ENCODE measurements at places on chromosomes 7 and 10. TPM values are rescaled to one million over a fixed set of nuclear protein-coding genes. Genes with fewer than 3 reads are reported as not detected.

- no peak for DNase-seq
These were observed 23.7 kb downstream of the PTEN start for GRCh38 chr10:87887146-87887545.

The ZNF425 gene
- total RNA-seq = 2.9 TPM

GRCh38 chr10:92832998-92833650 lies 15.2 kb upstream of the EXOC6 start:
- no peak for DNase-seq

GRCh38 chr7:103727982-103728610 lies 261.4 kb downstream of the RELN start:
- no peak for DNase-seq

GRCh38 chr7:158283016-158283974 lies 304.3 kb downstream of the PTPRN2 start:
- DNase-seq = no peak

DNA sequence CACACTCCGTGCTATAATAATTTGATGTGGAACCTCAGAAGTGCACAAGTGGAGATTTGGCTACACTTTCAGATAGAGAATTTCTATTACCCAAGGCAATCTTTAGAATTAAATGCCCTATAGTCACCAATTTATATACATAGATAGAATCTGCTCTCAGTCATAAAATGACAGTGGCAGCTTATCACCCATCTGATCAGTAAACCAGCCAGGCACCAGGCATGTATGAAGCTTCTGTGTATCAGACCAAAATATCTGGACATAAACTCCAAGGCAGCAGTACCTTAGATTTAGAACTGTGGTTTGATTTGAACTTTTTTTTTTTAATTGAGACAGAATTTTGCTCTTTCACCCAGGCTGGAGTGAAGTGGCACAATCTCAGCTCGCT lies 180.9 kb downstream of the IPMK start:
- no peak for DNase-seq

GRCh38 chr7:156612930-156613329 lies 27.6 kb upstream of the RNF32 start:
- no peak for DNase-seq

DNA sequence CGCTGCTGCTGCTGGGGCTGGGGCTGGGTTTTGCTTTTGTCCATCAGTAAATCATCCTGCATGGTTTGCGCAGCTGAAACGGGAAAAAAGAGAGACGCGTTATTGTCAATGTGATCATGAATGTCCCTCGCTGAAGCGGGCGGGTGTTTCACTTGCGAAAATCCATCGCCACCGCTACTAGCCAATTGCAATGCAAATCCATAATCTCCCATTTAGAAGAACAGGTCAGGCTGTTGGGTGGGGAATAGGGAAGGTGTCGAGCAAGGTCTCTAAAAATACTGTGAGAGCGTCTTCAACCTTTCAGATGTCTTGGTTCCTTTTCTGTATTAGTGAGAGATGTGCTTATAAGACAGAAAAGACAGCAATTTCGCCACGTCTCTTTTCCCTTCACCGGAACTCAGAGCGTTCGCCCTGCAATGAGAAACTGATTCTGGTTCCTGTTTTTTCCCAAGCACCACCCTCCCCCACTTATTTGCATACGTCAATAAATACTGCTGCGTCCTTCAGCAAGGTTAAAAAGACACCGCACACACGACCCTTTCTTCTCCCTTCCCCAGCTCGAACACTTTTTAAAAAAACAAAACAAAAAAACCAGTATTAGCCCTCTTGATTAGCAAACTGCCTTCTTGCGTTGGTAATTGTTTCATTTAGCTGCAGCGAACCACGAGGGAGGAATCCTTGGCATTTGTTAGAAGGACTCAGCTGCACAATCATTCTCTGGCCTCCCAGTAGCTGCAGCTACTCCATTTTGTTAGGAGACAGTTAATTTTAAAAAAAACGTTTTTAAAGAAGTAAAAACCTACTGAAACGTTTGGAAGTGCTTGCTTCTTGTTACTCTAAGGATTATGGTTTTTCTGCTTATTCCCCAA lies 50.4 kb downstream of the CPEB3 start:
- DNase-seq = no peak

The CYP3A5 gene
- 0.49 TPM for total RNA-seq

- no peak for DNase-seq
These were observed 2.2 kb upstream of the STRIP2 start for GRCh38 chr7:129431911-129432643.

- no peak for DNase-seq
These were observed 352.4 kb downstream of the TCERG1L start for GRCh38 chr10:130958981-130959751.

The OPN1SW gene
- total RNA-seq = not detected

DNA sequence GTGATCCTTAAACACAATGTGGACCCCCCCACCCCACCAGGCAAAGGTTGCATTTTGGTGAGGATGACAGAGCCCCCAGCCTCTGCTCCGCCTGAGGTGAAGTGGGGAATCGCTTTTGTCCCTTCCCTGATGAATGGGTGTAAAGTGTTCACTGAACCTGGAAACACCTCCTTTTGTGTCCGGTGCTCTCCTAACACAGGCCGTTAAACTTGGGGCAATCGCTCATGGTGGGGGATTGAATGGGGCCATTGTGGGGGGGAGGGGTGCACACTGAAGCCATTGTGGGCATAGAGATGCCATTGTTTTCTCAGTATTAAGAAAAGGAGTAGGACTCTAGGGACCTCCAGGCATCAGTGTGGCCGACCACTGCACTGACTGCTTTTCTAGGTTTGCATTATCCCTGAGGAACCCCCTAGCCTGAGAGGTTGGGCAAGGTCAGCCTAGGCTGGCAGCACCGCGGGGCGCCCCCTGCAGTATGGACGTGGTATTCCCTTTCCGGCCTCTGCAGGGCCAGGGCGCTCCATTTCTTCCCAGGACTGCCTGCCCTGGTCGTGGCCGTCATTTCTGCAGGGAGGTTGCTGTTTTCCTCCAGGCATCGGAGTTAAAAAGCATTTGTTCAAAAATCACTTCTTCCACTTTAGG lies 158.3 kb downstream of the TCF7L2 start:
- no peak for DNase-seq

DNA sequence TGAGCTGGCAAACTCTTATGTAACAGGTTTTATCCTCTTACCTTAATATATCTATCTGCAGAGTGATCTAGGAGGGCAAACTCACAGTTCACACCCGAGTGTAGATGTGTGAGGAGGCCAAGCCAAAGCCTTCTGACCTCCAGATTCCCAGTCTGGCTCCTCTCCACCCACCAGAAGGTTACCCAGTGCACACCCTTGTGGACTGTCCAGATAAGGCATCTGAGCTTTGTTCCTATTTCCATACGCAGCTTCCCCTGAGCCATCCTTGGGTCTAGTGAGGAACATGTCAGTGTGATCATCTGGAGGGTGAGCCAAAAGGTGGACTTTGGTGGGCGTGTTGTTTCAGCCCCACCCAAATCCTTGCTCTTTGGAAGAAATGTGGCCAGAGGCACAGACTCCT lies 203.0 kb upstream of the MEOX2 start:
- peak; percentile 2 for DNase-seq

DNA sequence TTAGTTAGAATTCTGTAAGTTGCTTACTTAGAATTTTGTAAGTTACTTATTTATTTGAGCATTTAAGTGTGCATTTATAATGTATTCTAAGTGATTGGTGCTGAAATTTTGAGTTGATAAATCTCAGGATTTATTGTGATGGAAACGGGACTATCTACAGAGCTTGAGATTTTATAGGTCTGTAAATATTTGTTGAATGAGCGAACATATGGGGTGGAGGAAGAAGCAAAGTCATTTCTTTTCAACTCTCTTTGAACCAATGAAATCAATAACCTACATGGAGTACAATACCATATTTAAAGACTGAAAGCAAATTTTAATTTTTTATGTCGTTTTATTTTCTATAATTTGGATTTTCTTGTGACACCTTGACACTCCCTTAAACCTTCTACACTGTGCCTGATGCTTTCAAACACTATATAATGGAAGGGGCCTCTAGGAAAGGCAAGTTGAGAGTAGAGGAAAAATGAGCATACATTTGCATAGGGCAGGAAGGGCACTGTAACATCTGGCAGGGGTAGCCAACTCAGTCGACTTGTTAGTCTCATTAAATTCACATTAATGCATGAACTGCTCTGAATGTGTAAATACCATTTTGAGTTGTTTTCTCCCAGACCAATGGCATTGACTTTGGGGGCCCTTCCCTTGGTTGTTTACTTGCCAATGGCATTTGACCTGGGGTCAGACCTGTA lies 204.2 kb downstream of the DYNC1I1 start:
- DNase-seq = no peak

The EEF1AKMT2 gene
- 29.0 TPM for total RNA-seq

DNA sequence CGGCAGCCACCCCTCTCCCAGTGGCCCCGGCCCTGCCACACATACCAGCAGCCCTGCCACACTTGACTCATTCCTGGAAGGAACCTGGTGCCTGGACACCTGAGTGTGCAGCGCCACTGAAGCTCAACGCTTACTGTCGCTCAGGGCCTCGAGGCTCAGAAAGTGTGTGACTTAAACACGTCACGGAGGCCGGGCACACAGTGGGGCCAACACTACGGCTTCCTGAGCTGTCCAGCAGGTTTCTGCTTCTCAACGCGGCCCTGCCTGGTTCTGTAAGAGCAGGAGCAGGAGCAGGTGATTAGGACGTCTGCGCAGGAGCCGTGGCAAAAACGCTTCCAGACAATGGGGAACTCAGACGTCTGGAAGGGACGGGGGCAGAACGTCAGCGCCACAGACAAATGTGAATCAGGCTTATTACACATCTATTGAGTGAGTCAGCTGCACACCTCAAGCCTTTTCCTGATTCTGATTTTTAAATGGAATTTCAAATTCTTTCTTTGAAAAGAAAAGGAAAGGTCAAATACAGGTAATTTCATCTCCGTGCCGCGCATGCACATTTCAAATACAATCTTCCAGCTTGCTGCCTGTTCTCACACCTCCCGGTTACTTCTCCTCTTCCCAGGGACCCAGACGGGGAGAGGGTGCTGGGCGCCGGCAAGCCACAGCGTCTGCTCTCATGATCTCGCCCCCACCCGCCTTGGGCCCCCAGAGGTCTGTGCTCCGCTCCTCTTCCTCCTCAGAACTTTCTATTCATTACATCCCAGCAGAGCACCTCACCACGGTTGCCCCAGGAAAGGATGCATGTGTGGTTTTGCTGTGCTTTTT lies 66.6 kb downstream of the ADARB2 start:
- no peak for DNase-seq

The GIMAP1 gene
- not detected for total RNA-seq

GRCh38 chr10:70693619-70694335 lies 21.5 kb downstream of the ADAMTS14 start:
- no peak for DNase-seq

GRCh38 chr10:70034232-70034631 lies 18.4 kb upstream of the MACROH2A2 start:
- DNase-seq = no peak
